ENCODE measurements at places on chromosomes 4 and X.

DNA sequence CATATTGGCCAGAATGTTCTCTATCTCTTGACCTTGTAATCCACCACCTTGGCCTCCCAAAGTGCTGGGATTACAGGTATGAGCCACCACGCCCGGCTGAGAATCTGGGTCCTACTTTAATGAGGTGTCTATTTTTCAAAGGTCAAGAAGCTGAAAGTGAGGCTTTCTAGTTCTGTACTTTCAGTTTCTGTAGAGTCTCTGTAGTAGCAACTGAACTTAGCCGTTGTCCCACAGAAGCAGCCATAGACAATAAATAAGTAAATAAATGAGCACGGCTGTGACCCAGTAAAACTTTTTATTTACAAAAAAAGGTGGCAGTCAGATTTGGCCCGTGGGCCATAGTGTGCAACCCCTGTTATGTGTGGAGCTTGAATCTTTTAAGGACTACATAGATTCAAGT, 92.0 kb downstream of the FNIP2 start:
- no peak for DNase-seq

DNA sequence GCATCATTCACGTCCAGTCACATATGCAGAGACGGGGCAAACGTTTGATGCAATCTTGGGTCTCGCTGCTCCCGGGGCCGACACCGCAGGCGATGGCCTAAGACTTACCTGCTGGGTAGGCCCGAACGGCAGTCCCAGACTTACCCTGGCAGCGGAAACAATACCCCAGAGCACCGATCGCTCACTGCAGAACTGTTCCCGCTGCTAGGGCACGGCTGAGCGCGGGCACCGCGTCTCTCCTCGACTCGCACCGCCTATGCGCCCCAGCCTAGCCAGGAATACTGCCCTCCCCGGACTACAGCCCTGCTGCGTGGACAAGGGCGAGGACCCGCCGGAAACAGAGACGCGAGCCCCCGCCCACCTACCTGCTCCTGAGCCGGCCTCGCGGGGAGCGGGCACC, 86.2 kb downstream of the HPRT1 start:
- DNase-seq, result no peak

DNA sequence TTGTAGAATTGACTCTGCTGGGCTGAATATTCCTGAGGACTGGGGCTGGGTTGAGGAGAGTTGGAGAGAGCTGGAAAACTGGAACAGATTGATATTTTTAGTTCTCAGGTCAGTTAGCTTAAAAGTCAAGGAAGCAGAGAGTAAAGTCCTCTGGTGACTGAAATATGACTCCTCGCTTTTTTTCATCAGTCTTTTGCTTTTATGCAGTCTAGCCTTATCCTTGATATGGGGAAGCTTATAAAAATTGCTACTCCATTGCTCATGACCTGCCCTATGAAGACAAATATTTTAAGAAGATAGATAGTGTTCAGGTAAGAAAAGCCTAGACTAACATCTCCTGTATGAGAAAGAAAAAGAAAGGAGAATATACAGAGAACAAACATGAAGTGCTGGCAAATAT, 152.7 kb downstream of the C4orf33 start:
- DNase-seq, result no peak

DNA sequence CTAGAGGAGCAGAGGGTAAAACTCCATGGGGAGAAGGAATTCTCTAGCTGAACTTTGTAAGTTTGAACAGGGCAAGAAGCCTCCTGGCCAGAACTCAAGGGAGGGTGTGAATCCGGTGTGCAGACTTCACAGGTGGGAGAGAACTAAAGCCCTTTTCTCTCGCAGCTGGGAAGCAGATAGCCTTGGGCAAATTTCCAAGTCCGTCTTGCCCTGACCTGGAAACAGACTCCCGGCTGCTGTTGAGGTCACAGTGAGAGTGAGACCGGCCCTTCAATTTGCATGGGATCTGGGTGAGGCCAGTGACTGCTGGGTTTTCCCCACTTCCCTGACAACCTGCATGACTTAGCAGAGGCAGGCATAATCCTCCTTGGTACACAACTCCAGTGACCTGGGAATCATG, 94.5 kb upstream of the ZNF827 start:
- DNase-seq, result no peak

- DNase-seq, result no peak
Measured at GRCh38 chr4:183205709-183206108, 106.7 kb downstream of the WWC2 start.

GRCh38 chr4:25377572-25378436, 741 bp downstream of the ANAPC4 start:
- DNase-seq, result peak; percentile 36

DNA sequence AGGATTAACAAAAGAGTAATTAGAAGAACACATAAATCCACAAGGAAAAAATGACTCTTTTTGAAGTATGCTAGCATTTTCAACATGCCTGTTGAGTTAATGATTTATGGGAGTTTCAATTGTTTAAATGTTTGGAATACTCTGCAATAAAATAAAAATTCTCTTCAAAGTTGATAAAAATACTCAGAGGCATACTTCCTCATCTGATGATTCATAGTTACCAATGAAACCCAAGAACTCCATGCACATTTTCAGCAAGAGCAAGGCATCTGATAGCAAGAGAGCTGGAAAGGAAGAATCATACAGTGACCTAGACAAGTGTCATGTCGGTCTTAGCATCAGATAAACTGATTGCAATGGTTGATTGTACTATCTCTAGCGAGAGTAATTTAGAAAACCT, 443.7 kb upstream of the ATOH1 start:
- no peak for DNase-seq

- DNase-seq, result no peak
Measured at GRCh38 chr4:154872198-154872597, 91.1 kb downstream of the RBM46 start.

DNA sequence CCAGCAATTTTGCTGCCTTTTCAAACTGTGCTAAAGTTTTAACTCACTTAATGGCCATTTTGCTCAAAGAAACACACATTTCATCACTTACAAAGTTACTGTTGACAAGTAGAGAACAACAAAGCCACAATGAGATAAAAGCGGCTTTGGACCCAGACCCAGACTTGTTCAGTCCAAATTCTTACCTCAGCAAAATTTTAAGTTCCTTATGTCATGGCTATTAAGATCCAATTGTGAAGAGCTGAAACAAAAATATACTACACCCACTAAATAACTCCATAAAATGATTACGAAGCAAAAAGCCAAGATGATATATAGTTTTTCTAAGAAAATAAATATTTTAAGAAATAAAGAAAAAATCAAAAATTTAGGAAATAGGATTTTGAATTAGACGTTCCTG, 137.0 kb upstream of the INPP4B start:
- DNase-seq, result no peak

- DNase-seq, result no peak
Measured at GRCh38 chr4:48297256-48297846, 27.7 kb upstream of the TEC start.

DNA sequence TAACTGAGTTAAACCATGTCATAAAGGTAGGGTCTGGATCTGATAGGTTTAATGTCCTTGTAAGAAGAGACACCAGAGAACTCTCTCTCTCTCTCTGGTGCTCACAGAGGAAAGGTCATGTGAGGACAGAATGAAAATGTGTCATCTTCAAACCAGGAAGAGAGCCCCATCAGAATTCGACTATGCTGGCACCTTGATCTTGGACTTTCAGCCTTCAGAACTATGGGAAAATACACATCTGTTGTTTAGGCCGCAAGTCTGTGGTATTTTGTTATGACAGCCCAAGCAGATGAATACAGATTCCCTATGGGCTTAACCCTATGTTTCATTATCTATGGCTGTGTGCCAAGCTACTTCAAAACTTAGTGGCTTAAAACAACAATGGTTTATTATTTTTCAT, 105.5 kb upstream of the DDIT4L start:
- DNase-seq, result no peak

DNA sequence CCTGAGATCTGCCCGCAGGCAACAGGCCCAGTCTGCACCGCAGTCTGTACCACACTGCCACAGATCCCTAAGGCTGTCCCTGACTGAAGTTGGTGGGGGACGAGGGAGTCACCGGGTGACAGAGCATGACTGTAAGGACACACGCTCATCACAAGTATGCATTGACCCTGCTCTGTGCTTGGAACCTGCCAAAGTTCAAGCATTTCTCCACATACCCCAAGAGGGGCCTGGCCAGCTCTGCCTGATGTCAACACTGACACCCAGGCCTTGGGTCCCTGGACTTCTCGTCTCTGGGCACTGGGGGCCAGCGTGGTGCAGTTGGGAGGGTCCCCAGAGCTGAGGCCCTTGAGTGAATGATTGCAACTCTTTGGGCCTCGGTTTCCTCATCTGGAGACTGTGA, 7.9 kb downstream of the BLOC1S4 start:
- DNase-seq, result no peak

DNA sequence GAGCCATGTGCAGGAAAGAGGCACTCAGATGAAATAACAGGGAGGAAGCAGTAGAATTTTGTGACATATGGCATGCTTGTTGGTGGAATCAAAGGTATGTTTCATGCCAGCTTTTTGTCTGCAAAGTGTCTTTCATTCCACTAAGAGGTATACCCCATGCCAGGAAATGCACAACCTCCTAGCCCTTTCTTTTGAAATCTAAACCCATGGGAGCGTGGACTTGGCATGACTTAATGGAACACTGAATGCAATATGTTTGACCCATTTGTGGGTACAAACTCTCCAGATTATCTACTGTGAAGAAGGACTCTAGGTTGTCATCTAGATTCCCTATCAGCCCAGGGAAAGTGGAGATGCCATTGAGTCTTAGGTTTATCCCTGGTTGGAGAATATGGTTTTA, 338.3 kb upstream of the TEX13C start:
- DNase-seq, result no peak

DNA sequence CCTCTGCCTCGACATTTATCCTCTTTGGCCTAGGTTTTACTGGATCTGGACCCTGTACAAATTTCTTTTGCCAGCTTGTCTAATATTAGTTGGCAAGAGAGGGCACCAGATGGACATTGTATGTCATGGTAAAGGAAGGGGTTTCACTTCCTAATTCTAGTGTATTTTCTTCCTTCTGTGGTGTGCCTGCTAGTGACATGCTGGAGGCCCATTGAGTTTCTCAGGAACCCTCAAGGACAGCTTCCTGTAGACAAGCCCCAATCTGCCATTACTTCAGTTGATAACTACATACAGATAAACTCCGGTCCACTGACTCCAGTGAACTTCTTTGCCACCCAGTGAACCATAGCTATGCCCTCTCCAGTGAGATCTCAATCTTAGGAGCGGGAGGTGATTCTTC, 116.9 kb downstream of the STPG2 start:
- DNase-seq, result no peak

DNA sequence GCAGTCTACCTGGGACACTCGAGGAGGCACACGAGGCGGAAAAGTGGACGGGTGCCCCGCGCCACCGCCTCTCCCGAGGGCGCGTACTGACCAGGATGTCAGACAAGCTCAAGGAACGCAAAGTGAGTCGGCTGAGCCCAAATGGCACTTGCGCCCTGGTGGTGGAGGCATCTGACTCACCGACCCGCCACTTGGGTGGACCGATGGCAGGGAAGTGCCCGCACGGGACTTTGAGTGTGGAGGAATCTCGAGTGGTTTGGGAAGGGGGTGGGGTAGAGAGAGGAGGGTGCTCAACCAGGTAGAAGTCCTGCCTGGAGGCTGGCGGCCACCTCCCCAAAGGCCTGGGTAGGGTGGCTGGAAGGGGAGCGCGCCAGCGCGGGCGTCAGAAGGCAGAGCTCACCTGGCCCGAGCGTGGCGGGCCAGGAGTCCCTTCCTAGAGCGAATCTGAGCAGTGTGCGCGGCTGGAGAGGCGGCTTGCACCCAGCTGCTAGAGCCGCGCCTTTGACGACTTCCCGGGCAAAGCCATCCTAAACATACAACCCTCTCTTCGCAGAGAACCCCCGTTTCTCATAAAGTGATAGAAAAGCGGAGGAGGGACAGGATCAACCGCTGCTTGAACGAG, 655 bp downstream of the HELT start:
- DNase-seq, result no peak

- no peak for DNase-seq
Measured at GRCh38 chr4:148430854-148431253, 11.4 kb downstream of the NR3C2 start.

DNA sequence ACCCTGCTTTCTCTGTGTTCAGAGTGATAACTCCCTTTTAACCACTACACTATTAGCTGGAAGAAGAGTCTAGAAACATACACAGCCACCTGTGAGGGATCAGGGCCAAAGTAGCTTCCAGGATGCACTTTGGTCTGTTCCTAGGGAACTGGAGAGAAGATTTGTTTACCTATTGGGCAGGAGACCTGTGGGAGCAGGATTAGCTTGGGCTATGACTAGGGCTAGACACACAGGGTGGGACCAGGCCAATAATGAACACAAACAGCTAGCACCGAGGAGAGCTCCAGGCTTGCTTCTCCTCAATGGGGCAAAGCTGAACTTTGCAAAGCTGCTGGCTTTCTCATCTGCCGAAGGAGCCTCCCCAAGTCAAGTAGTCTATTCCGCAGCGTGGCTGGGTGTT, 24.4 kb upstream of the MAP7D3 start:
- no peak for DNase-seq

DNA sequence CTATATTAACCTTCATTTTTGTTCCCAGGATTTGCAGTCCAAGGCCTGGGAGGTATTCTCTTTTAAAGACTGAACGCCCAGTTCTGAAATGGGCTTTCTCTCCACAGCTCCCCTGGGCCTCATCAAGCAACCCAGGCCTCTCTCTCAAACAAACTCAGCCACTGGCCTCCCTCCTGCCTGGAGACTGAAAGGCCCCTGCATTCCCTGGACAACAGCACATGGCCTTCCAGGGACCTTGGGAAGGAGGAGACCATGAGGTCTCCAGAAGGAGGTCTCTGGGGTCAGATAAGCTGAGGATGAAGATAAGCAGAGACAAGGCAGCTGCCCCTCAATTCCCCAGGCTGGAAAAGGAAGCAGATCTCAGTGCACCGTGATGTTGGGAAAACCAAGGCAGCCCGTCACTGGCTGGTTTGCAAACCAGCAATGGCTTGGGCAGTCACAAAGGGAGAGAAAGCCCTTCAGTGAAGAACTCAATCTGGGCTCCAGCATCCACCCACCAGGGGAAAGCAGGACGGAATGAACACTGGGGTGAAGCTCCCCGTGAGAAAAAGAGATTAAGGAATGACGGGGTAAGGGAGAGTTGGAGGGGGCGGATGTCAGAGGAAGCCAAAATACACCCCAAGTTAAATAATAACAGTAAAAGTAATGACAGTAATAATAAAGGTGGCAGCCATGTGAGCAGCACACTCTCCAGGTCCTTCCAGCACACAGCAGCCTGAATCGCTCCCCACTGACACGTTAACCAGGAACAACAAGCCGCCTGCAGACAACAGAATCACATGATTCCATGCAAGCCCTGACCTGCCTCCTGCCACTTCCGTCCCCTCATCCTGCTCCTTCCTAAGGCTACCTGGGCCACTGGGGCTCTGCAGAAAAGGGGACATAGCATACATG, 22.3 kb downstream of the AMOT start:
- no peak for DNase-seq

DNA sequence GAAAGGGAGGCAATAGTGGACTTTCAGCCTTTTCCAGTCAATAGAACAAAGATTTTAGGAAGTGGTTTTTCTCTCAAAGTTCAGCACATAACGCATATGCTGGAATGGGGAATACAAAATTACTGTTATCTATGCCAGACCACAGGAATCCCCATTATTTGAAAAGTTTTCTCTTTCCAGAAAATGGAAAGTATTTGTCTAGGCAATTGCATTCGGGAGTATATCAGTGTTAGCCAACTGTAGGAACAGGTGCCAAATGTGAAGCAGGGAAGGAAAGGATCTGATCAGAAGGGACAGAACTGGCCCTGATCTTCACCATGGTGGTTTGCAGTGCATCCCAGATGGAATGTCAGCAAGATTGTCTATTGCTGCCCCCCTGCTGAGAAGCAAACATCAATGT, 213.6 kb downstream of the CPE start:
- DNase-seq, result no peak

GRCh38 chr4:124304941-124305340, 407.6 kb downstream of the ANKRD50 start:
- no peak for DNase-seq

GRCh38 chrX:71222929-71223328, at the start of gene GJB1:
GJB1 (plus strand) TSS chrX:71223224; CDS start chrX:71223708, 484 bp downstream.
- no peak for DNase-seq
